ENCODE measurements at places on chromosomes 3 and 15.

DNA sequence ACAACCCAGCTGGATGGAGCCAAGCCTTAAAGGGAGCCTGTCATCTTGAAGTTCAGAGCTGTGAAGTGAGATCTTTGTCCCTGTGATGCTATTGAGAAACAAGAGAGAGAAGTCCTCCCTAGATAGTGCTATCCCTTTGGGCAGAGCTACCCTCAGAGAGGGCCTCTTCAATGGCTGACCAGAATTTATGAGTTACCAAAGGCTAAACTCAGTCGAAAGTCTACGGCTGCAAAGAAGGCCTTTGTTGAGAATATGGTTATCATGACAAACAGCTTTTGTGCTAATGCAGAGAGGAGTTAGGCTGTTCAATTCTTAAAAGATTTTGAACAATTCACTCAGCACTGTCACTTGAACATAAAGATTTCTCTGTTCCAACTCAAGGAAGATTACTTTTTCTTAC, 65.9 kb upstream of the C3orf80 start:
- no peak for DNase-seq

GRCh38 chr3:127851899-127852298, 29.6 kb upstream of the MGLL start:
- no peak for DNase-seq

DNA sequence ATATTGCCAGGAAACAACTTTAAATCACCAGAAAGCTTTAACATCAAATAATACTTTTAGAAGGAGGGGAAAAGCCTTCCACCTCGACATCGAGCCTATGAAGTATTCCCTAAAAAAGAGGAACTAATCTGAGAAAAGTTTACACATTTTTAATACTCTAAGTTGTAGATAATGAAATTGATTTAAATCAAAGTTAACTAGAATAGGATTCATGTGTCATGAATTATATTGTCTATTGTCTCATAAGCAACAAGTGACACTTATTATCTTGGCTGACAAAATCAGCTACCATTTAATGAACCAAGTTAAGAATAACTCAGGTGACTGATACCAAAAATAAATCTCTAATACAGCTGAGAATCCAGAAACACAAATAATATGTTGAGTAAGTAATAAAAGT, 56.6 kb downstream of the TSC22D2 start:
- DNase-seq, result no peak

- peak; percentile 56 for DNase-seq
These were observed 2.8 kb downstream of the GPD1L start for GRCh38 chr3:32109256-32109655.

GRCh38 chr3:48151058-48151806, 37.0 kb downstream of the CDC25A start:
- peak; percentile 70 for DNase-seq

- no peak for DNase-seq
These were observed 61.6 kb upstream of the CTNNB1 start for GRCh38 chr3:41137686-41138111.

DNA sequence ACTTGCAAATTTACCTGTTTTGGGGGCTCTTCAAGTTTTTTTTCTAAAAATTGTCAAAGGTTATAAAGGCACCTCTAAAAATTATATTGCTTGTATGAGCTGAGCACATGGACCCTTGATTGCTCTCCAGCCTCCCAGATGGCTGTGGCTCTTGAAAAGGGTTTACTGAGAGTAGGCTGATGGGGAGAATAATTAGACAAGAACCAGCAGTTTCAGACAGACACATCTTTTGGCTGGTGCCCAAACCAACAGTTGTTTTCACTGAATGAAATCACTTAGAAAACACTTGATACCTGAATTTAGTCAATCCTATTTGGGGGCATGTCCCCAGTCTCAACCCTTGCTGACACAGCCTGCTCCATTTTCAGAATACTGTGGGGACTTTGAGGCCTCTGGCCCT, 217.6 kb downstream of the KBTBD8 start:
- no peak for DNase-seq

DNA sequence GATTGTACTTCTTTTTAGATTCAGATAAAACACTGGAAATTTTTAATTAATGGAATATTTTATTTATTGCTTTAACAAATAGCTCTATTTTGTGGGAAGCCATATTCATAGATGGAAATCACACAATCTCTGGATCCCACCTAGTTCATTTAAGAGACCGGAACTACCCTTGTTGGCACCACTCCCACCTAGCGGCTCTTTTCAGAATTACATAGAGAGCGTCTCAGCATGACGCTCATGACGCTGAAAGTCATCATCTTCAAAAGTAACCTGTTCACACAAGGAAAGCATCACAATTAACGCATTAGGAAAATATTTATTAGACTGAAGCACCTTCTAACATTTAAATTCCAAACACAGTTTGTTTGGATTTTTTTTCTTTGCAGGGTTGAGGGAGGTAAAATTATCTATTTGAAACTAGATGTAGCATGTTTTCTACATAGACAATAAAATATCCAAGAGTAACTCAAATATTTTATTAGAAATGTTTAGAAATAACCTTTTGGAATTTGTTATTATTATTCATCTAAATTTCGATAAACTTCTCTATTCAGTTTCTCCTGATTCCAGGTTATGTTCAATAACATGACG, 214.9 kb upstream of the ARRDC4 start:
- peak; percentile 89 for DNase-seq

- peak; percentile 80 for DNase-seq
These were observed at the start of gene UBE2E1 for GRCh38 chr3:23805633-23806533. Gene UBE2E1 (plus strand): TSS chr3:23805955. CDS start chr3:23807270, 1,315 bp downstream.

DNA sequence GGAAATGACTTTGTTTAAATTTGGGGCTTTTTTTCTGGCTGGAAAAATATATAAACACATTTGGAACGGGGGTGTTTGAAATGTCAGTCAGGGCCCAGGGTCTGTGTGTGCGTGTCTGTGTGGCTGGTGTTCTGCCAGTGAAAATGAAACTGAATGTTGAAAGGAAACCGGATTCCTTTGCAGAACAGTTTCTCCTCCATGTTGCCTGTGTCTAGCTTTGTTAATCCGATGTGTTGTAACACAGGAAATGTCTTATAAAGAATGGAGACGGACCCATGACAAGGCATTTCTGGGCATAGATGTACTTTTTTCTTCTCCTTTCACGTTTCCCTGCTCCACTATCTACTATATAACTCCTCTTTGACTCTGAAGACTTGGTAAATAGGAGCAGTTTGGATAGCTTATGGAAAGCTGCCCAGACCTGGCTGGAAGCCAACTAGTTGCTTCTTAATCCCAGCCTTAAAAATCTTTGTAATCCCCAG, 2.8 kb downstream of the SQOR start:
- DNase-seq, result peak; percentile 78

DNA sequence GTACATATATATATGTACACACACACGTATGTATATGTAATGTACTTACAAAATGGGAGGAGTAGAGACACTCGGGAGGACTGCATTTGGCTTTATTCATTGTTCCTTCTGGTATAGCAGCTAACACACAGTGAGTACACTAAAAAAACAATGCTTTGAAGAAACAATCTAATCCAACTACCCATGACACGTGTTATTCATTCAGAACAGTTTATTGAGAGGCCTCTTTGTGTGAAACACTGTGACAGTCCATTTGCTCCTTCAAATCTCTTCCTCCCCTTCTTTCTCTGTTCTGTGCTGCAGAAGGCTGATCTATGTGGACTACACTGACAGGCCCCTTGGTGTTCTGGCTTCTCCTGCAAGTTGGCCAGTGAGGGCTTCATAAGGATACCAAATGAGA, 1075.9 kb upstream of the CFAP20DC start:
- no peak for DNase-seq

DNA sequence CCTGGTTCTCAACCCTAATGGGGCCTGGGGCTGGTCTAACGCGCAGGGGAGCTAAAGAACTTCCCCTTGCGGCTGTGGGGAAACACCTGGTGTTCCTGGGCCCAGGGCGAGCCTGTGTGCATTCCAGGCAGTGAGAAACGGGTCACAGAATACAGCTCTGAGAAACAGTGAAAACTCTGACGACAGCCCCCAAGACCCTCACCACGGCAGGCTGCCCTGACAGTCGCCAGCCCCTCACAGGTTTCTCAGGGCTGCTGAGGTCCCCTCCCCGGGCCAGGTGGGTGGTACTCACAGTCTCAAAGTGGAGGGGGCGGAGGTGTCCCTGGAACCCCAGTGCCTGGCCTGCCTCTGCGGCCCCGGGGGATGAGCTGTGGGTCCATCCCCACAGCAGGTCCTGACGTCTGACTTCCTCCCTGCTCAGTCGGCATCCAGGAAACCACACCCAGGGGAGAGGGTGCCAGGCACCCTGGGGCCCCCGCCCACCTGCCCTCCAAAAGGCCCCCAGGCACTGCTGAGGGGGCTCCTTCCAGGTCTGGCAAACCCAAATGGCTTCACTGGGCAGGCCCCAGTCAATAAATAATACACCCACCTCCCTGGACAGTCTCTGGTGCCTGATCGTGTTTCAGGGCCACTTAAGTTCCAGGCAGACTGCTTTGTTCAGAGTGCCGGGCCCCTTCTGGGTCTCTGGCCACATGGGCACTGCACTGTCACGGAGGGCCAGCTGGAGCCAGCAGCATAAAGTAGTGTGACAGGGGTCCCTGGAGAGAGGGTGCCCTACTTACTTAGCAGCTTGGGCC, 57.7 kb downstream of the IQSEC1 start:
- DNase-seq, result no peak

- DNase-seq, result no peak
These were observed 10.9 kb downstream of the PLCD1 start for GRCh38 chr3:38018296-38019266.

DNA sequence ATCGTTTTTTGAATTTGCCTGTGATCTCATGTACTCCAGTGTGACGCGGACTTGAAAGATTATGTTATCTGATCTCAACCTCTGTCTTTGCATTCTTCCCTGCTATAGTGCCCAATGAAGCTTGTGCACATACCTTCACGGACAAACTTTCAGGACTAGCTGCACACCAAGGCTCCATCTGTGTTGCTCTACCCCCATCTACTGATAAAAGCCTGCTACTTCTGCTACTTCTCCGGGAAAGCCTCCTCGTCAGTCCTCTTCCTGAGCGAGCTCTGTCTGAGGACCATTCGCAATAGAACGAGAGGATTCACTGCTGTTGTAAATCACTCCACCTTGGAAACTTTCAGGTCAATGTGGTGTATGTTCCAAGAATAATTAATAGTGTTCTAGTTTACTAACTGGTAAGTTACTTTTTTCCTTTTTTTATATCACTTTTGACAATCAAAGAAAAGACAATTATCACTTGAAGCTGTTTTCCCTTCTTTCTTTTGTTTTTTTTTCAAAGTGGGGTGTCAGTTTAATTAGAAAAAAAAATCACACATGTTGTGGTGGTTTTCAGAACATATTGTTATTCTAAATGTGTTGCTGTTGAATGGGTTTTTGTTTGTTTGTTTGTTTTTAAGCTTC, 217.6 kb downstream of the ARRDC4 start:
- no peak for DNase-seq

- no peak for DNase-seq
These were observed 104.5 kb downstream of the VGLL4 start for GRCh38 chr3:11539218-11539617.

DNA sequence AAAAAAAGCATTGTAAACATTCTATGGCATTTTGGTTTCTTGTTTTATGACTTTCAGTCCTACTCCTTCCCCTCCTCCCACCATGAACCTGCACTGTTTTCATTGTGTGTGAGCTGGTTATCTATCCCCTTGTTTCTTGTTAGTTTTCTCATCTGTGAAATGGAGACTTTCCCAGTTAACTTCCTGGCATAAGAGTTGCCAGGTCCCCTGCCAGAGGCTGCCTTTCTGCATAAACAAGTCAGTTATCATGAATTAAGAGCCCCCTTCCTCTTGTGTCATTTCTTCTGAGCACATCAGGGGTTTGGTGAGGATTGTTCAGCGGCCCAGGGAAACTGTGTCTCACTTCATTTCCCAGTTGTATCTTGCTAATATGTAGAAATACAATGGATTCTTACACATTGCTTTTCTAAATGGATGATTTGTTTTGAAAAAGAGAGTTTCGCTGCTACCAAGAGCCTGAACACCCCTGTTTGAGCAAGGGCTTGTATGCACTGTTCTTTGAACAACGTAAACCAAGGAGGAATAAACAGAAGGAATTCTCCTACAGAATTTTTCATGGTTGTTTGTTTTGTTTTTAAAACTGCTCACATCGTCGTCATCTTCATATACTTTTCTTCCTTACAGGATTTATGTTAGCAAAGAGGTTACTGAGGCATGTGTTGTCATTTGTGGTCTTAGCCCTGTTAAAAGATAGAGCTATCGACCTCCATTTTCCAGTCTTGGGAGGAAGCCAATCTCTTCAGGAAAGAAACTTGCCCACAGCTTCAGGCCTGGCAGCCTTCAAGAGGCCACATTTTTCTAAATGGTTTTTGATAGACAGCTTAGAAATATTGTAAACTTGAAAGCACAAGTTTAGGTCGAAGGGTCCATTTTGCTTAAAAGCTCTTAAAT, 144.6 kb upstream of the IL12A start:
- DNase-seq, result no peak

DNA sequence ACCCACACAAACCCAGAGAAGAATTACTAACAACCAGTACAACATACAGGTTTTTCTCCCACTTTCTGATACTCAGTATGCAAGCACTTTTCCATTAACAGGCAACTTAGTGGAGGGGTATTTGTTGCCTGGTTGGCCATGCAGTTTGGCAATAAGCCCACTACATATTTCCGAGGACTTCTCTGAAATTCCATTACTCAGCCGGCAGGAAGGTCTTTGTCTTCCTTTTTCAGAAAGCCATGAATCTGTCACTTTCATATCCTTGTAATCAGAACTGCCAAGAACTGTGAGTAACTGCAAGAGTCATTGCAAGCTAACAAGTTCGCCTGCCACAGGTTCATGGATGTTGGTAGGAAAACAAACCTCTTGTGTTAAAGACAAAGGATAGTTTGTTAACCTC, 422.3 kb upstream of the ROBO1 start:
- no peak for DNase-seq

GRCh38 chr3:169886671-169887070, 16.9 kb upstream of the LRRC31 start:
- no peak for DNase-seq

DNA sequence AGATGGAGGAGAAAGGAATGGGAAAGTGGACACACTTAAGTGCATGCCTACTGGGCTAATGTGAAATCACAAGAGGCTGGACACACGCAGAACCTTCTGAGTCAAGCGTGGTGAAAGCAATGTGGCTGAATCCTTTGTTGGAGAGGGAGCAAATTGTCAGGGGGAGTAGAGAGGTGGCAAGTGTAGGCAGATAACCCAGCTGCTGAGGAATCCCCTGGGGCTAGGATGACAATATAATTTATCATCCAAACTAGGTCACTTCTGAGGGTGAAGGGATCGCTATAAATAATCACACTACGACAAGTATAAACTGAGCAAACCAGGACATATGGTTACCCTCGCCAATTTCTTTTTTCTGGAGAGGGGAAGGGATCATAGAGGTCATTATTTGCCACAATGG, 28.7 kb downstream of the TAMM41 start:
- DNase-seq, result no peak

DNA sequence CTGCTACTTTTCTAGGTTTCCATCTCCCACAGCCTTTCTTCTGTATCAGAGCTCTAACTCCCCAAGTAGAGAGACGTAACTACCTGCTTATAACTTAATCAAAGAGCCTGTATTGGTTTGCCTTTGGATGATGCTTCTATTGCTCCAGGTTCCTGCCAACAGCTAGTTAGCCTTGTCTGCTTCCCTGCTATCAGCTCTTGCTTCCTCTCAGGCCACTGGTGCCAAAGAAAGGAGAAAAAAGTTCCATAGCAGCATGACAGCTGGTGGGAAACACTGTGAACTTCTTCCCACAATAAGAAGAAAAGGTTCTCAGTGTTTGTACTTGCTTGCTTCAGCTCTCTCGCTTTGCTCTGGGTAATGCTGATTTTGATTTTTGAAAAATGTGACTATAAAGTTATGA, 206.6 kb downstream of the GBE1 start:
- DNase-seq, result no peak
